Renal pelvis (tissue), 12 donors: ENCODE measurements at places on chromosomes 4 and X.

DNA sequence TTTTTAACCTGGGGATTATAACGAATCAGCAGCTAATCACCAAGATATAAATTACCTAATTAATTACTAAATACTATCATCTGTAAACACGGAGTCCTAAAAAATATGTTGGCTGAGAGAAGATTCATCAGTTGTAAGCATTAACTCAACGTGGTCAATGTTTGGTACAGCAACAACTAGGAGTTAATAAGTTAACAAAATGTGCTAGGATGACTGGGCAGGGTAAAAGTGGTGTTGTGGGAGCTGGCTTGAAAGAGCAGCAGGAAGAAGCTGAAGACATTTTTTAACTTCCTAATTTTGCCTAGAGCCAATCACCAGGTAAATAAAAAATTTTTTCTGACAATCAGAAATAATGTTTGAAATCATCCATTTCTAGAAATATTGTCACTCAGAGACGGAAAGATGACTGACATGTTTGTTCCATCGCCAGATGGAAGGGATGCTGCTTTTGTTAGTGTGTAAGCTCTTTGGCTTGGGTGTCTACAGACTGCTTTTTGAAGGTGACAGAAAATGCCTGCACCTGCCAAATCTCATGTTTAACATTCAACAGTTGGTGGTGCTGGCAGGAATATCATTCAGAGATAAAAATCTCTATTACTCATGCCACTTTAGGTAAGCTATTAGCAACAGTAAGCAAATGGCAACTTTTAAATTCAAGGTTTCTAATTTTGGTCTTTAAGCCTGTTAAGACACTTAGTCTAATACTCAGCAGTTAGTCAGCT is 1126.9 kb downstream of the STPG2 start:
- no peak for DNase-seq

DNA sequence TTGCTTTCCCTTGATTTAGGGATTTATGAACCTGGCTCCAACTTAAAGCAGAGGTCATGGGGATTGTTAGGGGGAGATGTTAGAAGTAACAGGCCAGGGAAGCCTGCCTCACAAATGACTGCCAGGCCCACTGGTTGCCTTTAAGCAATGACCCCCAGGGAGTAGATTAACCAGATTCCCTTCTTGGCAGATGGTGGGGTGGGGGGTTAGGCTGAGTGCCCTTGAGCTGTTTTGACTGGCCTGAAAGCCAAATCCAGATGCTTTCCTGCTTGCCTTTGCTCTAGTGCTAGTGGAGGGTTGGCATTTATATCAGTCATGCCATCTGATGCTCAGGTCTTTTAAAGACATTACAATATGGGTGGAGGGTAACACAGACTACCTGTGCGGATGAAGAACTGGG is 128.1 kb downstream of the TMEM164 start:
- DNase-seq = no peak

DNA sequence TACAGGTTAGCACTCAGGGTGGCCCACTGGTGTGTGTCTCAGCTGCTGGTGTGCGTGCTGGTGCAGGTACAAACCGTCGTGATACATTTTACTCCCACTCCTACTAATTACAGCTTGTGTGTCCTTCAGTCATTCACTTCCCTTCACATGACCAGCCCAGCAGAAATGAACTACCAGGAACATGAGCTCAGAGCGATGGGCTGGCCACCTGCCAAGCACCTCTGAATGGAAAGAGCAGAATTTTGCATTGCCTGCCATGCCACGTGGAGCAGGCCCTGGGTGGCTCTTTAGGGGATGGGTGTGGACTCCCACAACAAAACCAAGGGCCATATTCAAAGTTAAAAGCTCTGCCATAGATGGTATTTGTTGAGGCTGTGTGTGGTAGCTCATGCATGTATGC is 58.9 kb upstream of the PGM2 start:
- no peak for DNase-seq

- DNase-seq = no peak
Measured at GRCh38 chr4:112378858-112379257, 81.7 kb downstream of the ALPK1 start.

DNA sequence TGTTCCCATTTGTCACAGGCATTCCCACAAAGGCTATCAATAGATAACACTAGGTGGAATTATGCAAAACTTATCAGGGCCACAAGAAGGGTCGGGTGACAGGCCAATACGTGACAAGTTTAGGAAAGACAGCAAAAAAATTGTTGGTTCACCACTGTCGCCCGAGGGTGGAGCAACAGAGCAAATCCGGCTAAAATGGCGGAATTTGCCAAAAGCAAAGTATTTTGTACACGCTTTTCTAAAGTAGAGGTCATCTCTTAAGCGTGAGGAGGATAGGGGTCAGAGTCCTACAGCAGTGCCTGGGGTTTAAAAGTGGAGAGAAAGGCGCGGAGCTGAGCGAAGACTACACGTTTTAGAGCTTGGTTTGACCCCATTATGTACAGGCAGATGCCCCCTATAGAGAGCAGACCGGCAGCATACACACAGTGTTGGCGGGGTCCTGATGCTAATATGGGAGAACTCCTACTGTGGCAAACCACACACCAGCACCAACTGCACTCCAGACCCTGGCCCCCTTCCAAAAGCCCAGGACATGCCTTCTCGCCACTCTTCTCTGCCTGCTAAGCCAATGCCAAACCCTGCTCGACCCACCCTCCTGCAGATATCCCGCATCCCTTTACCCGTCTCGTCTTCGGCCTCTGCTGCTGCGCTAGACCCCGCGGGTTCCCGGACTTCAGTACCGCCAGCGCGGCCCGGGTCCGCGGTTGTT is 733 bp downstream of the CCNA2 start:
- DNase-seq = no peak

- peak; percentile 10 for DNase-seq
Measured at GRCh38 chr4:110309675-110310074, 111.3 kb upstream of the ELOVL6 start.

DNA sequence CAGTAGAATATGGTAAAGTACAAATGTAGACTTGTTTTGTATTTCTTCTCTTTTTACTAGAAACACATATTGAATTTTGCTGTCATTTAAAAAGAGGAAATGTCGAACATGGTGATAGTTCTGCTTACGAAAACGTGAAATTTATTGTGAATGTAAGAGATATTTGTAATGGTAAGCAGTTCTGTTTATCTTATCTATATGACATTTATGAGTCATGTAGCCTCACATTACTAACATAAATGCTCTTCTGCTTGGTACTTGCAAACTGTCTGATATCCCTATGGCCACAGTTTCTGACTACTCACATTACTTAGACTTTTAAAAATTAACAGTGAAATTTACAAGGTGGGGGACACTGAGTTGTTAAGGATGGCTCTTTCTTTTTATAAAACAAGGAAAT is 57.9 kb downstream of the PASD1 start:
- DNase-seq = no peak

DNA sequence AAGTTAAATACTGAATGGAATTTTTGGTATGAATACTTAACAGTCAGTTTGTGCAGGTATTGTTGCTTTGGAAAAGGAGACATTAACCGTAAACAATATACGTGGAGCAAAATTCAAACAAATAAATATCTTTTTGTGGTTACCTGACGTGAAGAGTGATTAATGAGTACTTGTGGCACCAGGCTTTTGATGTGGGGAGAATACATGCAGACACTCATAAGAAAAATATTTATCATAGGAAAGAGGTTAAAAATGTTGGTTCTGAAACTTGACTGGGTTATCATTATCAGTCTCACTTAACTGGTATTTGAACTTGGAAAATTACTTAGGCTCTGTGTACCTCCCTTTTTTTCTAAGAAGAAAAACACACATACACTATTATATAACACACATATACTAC is 136.4 kb upstream of the NDST4 start:
- DNase-seq = no peak

DNA sequence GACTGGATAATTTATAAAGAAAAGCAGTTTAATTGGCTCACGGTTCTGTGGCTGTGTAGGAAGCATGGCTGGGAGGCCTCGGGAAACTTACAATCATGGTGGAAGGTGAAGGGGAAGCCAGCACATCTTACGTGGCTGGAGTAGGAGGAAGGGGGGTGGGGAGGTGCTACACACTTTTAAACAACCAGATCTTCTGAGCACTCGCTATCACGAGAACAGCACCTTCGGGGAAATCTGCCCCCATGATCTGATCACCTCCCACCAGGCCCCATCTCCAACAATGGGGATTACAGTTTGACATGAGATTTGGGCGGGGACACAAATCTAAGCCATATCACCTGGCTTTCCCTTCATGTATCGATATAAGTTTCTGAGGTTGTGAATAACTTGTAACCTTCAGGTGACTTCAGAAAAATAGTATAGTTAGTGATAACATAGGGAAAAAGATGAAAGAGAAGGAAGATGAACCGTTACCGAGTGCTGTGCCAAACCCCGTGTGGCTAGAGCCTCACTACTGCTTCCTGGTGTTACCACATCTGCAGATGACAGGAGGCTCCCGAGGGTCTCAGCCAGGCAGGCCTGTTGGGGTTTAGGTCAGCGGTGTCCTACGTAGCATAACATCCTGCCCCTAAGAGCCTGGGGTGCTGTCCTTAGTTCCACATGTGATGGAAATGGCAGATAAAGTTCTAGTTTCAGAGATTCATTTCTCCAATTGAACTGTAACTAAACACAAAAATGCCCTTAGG is 103.5 kb downstream of the TNIP2 start:
- DNase-seq = no peak

DNA sequence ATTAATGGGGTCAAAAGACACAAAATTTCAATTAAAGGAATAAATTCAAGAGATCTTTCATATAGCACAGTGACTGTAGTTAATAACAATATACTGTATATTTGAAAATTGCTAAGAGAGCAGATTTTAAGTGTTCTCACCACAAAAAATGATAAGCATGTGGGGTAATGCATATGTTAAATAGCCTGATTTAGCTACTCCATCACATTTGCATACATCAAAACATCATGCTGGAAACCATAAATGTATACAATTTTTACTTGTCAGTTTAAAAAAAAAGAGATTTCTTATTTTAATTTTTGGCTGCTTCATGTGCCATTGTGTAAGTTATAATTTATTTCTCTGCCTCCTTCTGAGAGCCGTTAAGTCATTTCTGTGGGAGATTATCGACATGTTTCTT is 65.9 kb downstream of the FAM184B start:
- no peak for DNase-seq

GRCh38 chr4:114399105-114399504 is 199.5 kb upstream of the UGT8 start:
- no peak for DNase-seq

DNA sequence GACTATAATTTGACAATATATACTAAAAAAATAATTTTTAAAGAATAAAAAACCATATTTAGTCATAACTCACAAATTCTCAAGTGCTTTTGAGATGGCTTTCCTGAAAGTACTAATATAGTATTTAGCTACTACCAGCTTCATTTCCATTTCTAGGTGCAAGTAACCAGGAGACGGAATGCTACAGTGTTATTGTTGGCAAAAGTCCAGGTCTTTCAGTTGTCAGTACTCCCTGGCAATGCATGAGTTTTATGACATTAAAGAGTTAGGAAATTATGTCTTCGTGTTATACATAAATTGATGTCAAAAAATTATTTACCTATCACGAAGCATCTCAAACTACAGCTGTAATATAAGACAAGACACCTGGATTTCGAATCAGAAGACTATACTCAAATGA is 45.0 kb downstream of the TMEM47 start:
- no peak for DNase-seq

- no peak for DNase-seq
Measured at GRCh38 chr4:153792618-153793247, 3.9 kb upstream of the SFRP2 start.

GRCh38 chrX:67546496-67547423 is 2.9 kb downstream of the AR start:
- DNase-seq = no peak

GRCh38 chr4:89283226-89284009 is 24.2 kb downstream of the GPRIN3 start:
- DNase-seq = no peak

- DNase-seq = no peak
Measured at GRCh38 chr4:150582873-150583286, 929 bp downstream of the MAB21L2 start.

DNA sequence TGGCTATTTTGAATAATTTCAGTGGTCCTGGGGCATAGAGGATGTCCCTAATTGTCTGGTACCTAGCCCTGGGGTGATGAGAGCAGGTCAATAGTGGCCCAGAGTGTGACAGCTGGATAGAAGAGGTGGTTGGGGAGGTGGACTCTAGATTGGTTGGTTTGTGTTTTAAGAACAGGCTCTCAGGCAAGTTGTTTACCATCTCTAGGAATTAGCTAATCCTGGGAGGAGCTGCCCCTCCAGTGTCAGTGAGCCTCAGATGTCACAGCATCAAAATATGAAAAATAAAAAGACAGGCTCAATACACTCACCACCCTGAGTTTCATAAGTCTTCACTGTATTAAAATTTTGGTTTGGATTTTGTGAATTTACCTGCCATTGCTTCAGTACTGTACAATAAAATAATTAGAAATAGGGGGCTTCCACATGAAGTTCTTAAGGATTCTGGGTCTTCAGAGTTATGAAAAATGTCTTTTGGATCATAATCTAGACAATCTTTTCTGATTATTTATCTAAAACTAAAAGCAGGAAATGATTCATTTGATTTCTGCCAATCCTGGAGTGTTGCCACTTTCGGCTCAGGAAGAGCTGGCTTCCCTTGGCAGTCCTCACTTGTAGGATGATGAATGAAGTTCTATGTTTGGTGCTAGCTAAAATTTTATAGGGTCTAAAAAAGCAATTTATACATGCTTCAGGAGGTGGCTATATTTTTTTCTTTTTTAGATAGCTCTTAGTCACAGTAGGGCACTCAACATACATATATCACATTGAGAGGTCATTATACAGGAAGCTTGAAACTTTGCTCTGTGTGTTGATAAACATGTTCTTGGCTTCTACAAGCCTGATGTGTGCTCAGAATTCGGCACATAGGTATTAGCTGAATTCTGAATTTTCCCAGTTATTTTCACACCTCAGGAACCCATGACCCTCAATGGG is 395.1 kb downstream of the RAB28 start:
- DNase-seq = no peak

GRCh38 chr4:77434299-77435092 is 171.1 kb upstream of the CXCL13 start:
- DNase-seq = no peak

DNA sequence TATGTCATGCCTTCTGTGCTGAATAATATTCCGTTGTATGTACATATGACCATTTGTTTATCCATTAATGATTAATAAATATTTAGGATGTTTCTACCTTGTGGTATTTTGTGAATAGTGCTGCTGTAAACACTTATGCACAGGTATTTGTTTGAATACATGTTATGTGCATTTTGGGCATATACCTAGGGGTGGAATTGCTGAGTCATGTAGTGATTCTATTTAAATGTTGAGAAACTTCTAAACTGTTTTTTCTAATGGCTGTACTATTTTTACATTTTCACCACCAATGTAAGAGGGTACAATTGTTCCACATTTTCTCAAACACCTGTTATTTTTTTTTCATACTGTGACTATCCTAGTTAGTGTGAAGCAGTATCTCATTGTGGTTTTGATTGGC is 1318.6 kb downstream of the TECRL start:
- no peak for DNase-seq

- DNase-seq = no peak
Measured at GRCh38 chr4:6134612-6135220, 65.6 kb downstream of the JAKMIP1 start.
